T-helper 17 cell (primary cell): ENCODE measurements at places on chromosomes 6 and 20. TPM values are rescaled to one million over a fixed set of nuclear protein-coding genes. Genes with fewer than 3 reads are reported as not detected.

DNA sequence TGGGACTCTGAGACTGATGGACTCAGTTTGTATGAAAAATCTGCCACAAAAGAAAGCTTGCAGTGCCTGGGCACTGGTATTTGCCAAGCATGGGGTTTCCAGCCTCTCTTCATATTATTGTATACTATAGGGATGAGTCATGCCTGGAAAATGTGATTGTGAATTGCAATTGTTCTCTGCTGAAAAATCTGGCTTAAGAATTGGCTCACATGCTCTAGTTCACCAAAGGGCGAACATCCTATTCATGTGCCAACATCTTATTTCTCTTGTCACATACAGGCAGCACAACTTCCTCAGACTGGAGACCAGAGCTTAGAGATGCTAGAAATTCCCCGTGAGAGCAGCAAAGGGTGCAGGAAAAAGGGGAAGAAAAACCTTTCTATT, 103.6 kb upstream of the KCNK16 start:
- no peak for DNase-seq

The TSHZ2 gene
- total RNA-seq, result 29.1 TPM

GRCh38 chr6:96279084-96279483, 242.5 kb upstream of the UFL1 start:
- no peak for DNase-seq

DNA sequence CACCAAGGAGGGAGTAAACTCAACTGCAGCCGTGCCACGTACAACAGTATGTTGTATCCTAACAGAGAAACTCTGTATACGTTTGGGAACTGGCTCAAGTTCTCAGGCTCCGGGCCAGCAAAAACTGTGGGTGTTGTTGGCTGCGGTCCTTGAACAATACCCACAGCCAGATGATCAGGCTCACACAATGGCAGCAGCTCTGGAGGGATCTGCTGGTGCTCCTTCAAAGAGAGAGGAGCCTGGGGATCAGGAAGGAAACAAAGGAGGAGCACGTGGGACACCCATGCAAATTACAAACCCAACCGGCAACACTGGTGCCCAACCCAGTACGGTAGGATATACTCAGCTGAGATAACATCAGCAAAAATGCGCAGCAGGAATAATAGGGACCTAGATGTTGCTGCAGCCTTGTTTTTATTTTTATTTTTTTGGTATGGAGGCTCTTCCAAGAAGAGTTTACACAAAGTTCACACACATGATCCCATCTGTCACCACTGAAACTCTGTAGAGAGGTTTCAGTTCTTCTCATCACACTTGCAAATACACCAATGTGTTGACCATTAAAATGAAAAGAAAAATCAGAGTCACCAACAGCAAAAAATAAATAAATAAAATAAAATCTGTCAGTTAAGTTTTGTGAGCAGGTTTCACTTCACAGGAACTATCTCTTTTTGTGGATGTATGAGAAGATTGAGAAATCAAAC, 41.2 kb upstream of the PDE10A start:
- DNase-seq, result no peak

The SPATS1 gene
- not detected for total RNA-seq

DNA sequence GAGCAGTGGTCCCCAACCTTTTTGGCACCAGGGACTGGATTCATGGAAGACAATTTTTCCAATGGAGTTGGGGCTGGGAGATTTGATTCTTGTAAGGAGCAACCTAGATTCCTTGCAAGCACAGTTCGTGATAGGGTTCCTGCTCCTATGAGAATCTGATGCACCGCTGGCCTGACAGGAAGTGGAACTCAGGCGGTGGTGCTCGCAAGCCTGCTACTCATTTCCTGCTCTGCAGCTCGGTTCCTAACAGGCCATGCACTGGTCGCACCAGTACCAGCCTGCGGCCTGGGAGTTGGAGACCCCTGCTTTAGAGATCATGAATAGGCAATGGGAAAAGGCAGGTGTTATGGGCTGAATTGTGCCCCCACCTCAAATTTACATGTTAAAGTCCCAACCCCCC, 131.2 kb downstream of the PFDN4 start:
- no peak for DNase-seq
